Lung microvascular endothelial cell (primary cell): ENCODE measurements at places on chromosomes 6 and 20.

- DNase-seq = no peak
These were observed 113.3 kb downstream of the CRYBG1 start for GRCh38 chr6:106473812-106474211.

GRCh38 chr6:62323818-62324431 is 37.9 kb upstream of the KHDRBS2 start:
- DNase-seq = no peak

- no peak for DNase-seq
These were observed 194.2 kb upstream of the GMDS start for GRCh38 chr6:2439632-2440031.

DNA sequence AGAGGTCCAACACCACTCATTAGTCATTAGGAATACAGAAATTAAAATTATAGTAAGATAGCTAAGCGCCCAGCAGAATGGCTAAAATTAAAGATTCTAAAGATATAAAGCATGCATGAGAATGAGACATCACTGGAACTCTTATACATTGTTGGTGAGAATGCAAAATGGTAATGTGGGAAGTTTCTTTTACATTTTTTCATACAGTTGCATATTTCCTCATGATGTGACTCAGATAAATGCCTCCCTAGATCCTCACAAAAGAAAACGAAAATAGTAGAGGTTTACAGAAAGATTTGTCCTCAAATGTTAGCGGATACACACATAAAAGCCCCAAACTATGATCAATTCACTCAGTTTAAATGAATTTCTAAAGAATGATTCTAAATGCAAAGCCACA is 633.7 kb upstream of the GJE1 start:
- no peak for DNase-seq

DNA sequence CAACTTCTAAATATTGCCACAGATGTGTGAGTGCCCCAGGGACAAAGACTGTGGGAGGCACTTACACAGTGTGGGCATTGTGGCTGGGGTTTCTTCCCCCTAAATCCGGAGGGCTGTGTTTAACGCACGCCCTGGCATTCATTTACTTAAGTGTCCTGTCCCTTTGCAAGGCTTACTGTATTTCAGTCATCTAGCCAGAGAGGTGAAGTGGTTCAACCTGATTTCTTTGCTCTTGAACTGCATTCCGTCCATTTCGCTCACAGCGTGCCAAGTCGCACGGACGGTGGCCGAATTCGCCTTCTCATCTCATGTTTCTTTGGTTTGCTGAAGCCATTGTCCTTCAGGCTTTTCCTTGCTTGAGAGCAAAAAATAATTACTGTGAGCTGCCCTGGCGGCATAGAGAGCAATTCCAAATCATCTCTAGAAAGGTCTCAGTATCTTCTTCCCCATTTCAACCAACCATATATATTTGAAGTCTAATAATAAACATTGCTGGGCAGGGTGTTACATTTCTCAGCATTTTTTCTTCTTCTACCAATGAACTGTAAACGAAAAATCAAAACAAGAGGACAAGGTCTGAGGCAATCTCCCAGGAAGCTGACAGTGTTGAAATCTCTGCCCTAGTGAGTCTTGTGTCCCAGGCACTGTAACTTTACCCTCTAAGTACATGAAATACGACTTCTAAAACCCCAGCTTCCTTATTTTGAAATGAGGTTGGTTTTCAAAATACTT is 16.9 kb downstream of the SYTL3 start:
- DNase-seq = no peak

GRCh38 chr20:52104546-52105441 is 86.8 kb downstream of the ZFP64 start:
- DNase-seq = peak; percentile 44

DNA sequence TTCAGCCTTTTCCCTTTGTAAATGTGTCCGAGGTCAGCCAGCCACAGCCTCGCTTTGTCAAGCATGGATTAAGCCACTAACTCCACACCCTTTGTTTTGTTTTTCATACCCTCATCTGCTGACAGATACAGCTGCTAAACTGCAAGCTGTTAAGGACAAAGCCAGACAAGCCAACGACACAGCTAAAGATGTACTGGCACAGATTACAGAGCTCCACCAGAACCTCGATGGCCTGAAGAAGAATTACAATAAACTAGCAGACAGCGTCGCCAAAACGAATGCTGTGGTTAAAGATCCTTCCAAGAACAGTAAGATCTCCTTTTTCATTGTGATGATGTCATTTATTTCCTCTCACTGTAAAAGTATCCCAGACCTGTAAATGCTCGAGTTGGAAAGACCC is 269.3 kb downstream of the ARHGAP18 start:
- peak; percentile 15 for DNase-seq

- DNase-seq = peak; percentile 52
These were observed 23.6 kb upstream of the SCAF8 start for GRCh38 chr6:154709621-154710020.

DNA sequence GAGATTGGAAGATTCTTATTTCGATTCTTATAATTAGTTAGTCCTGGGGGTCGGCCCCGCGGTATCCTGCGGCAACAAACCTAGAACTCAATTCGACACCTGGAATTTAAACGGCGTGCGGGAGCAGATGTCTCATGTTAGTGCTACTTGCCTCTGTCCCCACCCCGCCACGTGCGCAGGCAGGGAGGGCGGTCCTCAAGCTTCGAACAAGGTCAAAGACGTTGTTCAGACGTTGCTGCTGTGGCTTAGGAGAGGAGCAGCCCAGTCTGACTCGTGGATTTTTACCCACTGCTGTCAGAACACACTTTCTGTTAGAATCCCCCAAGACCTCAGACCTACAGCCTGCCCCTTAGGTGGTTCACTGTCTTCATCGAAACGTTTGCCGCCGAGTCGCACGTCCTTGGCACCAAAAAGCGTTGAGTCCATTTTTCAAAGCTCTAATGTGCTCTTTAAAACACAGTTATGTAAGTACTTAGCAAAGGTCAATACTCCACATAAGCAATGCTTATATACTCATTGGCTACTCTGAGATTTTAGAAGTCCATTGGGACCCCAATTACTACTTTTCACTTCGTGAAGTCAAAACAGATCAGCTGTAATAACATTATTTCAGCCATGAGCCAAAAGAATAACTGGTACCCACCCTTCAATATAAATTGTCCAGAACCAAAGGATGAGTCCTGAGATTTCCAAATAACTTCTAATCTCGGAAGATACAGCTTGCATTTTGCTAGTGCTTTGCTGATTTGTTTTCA is 2.7 kb upstream of the C6orf62 start:
- no peak for DNase-seq
